Astrocyte of the spinal cord (primary cell): ENCODE measurements at places on chromosomes 3 and 15.

DNA sequence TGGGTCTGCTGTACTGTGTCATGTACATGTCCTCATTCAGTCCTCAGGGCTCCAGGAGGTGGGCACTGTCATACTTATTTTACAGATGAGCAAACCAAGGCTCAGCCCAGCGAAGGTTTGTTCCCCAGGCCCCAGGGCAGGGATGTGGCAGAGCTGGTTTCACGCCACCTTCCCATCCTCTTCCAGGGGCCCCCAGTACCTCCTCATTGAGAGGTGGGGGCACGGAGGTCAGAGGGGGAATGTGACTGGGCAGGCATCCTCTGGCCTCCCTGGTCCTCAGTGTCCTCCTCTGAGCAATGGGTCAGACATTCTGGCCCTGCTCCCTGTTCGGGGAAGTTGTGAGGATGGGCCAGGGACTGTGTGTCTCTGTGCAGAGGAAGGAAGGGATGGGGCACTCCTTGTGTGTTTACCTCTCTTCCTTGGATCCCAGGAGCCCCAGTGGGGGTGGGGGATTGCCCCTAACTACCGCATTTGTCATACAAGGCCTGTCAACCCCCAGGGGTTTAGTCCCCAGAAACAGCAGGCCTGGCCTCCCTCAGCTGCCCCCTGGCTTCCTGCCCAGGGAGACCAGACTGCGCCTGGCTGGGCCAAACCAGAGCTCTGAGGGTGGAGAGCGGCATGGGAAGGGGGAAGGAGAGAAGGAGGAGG lies 65.9 kb upstream of the LCTL start:
- no peak for DNase-seq

DNA sequence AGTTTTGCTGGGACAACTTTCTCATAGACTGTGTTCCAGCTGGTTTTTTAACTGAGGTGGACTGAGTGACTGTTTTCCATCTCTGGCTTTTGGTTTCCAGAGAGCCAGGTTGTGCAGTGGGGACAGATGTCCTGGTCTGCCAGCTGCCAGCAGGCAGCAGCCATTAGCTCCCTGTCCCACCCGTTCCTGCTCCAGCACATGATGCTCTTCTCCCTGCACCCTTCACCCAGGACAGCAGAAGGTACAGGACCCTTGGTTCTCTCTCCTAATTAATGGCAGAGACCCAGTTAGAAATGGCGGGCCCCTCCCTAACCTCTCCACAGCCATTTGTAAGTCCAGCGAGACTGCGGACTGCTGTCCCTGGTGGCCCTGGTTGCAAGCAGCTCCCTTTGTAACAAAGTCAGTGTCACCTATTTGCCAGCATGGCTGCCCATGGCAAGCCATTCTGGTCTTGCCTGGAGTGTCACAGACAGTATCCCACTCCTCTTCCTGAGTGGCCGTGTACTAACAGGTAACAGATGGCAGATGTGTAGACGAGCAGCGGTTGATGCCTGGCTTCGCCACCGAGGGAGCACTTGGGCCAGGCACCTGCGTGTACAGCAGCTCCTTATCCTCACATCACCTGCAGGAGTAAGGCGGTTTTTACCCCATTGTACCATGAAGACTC lies 148.3 kb downstream of the DNAJB8 start:
- DNase-seq = no peak

DNA sequence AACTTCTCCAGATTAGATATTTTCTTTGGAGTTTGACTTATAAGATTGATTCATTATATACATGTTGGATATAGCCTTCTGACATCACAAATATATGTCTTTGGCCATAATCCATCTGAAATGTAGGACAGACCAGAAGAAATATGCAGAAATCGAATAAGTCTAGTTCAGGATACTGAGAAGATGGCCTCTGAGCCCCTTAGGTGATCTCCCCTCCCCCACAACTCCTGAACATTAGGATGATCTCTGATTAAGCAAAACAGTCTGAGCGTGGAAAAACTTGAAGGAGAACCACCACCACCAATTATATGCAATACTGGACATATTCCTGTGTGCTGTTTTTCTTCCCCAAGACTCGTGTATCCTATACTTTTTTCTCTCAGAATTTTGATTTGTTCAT lies 3.2 kb downstream of the SETD5 start:
- no peak for DNase-seq

DNA sequence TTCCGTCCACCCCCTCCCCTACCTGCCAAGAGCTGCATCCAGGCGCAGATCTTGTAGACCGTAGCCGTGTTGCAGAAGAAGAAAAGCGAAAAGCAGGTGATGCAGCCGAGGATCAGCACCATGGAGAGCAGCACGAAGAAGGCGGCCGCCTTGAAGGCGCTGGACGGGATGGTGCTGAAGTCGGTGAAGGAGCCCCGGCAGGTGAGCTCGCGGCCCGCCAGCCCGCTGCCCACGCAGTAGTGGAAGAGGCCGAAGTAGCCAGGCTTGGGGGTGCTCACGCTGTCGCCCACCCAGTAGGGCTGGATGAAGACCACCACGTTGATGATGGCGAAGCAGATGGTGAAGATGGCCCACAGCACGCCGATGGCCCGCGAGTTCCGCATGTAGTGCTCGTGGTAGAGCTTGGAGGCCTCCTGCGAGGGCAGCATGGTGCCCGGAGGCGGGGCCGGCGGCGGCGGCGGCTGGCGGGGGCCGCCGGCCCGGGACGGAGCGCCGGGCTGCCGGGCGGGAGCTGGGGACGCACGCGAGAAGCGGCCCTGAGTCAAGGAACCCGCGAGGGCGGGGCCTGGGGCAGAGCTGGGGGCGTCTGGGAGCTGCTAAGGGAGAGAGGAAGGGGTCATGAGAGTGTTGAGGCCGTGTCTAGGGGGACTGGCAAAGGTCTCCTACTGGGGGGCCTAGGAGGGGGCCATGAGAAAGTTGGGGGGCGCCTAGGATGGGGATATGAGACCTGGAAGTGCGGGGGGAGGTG lies 1.2 kb downstream of the LHFPL4 start:
- peak; percentile 46 for DNase-seq

GRCh38 chr3:57998366-57999283 lies 9.6 kb upstream of the FLNB start:
- DNase-seq = no peak

GRCh38 chr15:68625853-68626252 lies 47.1 kb downstream of the CORO2B start:
- DNase-seq = no peak

DNA sequence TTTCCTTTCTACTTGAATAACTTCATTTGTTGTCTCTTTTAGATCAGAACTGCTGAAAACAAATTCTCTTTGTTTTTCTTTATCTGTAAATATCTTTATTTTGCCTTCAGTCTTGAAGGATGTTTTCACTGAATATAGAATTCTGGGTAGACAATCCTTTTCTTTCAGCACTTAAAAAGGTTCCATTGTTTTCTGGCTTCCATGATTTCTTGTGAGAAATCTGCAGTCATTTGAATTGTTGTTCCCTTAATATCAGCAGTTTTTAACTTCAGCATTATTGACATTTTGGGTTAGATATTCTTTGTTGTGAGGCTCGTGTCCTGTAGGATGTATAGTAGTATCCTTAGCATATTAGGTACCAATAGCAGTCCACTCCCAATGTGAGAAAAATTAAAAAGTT lies 65.8 kb downstream of the SV2B start:
- DNase-seq = no peak

DNA sequence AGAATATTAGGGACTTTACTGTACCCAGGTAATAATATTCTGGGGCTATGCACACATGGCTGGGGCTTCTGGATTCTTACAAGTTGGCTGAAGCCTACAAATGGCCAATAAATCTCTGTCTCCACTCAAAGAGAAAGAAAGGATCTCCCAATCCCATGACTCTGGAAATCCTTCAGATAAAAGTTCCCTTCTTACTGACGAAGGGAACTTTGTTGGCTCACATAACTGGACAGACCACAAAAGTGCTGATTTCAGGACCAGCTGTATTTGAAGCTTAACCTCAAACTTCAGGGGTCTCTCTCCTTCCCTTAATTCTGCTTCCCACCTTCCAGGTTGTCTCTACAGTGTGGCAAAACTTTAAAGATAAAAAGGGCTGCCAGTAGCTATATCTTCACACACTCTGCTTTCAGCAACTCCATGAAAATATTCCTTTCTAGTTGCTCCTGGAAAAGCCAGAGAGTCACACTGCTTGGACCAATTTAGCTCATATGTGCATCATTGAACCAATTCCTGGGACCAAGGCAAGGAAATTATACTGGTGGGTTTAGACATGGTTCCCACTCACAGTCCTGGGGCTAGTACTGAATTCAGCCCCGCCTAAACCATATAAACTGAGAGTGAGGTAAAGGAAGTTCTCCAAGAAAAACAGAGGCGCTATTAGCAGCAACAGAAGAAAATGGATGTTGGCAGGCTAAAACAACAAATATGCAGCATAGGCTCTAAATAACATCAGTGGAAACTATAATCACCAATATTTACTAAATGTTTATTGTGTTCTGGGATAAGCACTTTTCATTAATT lies 290.0 kb upstream of the GADL1 start:
- peak; percentile 62 for DNase-seq

- DNase-seq = no peak
Measured at GRCh38 chr3:103873021-103873420, 1438.2 kb downstream of the ZPLD1 start.

DNA sequence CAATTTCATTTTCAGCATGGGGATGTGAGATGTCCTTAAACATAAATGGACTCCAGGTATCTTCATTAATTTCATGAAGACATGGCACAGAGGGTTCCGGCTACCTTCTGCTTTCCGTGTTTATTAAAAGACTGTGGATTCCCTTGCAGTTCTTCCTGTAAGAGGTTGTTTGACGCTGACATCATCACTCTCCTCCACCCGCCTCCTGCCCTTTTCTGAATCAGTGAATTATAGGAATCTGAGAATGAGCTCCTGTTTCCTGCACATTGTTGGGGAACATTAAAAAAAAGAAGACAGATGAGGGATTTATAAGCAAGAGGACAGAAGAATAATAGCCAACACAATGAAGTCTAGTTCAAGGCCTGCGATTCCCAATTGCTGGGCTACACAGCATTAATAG lies 191.3 kb downstream of the LPP start:
- peak; percentile 73 for DNase-seq
